Right lobe of liver (tissue), 6 donors: ENCODE measurements at places on chromosomes 3 and 15. TPM values are rescaled to one million over a fixed set of nuclear protein-coding genes. Genes with fewer than 3 reads are reported as not detected.
A peak's percentile ranks its signal among the peaks of the same experiment; 100 is the strongest.

DNA sequence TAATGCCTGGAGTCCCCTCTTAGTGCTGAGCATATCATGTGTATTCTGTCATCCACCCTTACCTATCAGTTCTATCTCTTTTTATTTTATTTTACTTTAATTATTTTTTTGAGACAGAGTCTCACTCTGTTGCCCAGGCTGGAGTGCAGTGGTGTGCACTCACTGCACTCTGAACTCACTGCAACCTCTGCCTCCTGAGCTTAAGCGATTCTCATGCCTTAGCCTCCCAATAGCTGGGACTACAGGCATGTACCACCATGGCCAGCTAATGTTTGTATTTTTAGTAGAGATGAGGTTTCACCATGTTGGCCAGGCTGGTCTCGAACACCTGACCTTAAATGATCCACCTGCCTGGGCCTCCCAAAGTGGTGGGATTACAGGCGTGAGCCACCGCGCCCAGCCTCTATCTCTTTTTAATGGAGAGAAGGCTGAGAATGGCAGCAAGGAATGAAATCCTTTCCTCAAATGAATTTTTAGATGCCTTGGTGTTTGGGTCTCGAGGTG is 11.4 kb downstream of the SACM1L start:
- H3K27me3 ChIP-seq, result no peaks in the 10 kb centered on the region
- H3K36me3 ChIP-seq, result no peaks in the 10 kb centered on the region
- no peak overlapping the region for H3K4me3 ChIP-seq

DNA sequence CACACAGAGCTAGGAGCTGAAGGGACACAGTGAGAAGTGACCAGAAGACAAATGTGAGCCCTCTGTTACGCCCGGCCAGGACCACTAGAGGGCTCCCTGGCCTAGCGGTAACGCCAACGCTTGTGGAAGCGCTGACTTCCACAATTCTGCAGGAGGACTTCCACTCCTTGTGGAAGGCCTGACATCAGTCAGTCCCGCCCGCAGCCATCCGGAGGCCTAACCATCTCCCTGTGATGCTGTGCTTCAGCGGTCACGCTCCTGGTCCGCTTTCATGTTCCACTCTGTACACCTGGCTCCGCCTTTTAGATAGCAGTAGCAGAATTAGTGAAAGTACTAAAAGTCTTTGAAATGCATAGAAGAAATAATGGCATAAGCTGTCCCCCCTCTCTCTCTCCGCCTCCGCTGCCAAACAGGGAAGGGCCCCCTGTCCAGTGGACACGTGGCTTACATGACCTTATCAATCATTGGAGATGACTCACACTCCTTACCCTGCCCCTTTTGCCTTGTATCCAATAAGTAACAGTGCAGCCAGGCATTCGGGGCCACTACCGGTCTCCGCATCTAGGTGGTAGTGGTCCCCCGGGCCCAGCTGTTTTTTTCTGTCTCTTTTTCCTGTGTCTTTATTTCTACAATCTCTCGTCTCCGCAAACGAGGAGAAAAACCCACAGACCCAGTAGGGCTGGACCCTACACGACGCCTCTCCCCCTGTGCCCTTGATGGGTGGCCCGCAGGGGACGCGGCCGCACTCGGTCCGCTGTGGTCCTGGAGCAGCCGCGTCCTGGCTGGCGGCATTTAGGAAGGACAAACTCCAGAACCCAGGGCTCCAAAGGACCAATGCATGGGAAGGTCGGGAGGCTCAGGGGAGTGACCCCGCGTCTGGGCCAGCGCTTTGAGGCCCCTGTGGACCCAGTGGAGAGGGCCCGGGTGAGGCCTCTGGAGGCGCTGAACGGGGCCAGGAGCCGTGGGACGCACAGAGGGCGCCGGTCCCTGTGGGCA is 27.0 kb upstream of the RPL32 start:
- H3K4me1 ChIP-seq, result peaks cover 12% of the 10 kb centered on the region
- no peak overlapping the region for H3K27ac ChIP-seq
- DNase-seq, result peak; percentile 69

DNA sequence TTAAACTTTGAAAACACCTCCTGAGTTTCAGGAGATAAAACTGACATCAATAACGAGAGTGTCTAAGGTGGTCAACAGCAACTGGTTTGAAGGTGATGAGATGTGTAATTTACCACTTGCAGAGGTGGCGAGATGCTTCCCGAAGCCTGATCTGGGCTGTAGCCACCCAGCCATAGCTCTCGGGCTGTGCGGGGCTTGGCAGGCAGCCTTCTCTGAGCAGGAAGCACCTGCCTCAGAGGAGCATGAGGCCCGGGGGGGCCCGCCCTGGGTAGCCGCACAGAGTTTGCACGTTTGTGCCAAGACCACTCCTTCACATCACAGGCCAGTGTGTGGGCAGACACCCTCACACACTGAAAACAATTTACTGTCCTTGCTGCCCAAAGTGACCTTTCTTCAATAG is 220.3 kb downstream of the CACNA2D3 start:
- H3K4me1 ChIP-seq, result no peaks in the 10 kb centered on the region
- DNase-seq, result no peak
- no peaks in the 10 kb centered on the region for H3K27me3 ChIP-seq
- no peak overlapping the region for H3K4me3 ChIP-seq

GRCh38 chr3:171168086-171168485 is 141.6 kb upstream of the SLC2A2 start:
- DNase-seq, result peak; percentile 29
- H3K4me1 ChIP-seq, result peaks cover 14% of the 10 kb centered on the region
- no peaks in the 10 kb centered on the region for H3K36me3 ChIP-seq
- H3K27me3 ChIP-seq, result no peaks in the 10 kb centered on the region
- H3K27ac ChIP-seq, result no peak overlapping the region

GRCh38 chr3:55434789-55435188 is 52.3 kb downstream of the WNT5A start:
- H3K4me1 ChIP-seq, result no peaks in the 10 kb centered on the region
- no peak overlapping the region for H3K27ac ChIP-seq
- DNase-seq, result no peak
- H3K4me3 ChIP-seq, result no peak overlapping the region

- DNase-seq, result no peak
- no peaks in the 10 kb centered on the region for H3K27me3 ChIP-seq
- no peak overlapping the region for H3K4me3 ChIP-seq
- H3K36me3 ChIP-seq, result no peaks in the 10 kb centered on the region
These were observed 8.1 kb upstream of the SRPRB start for GRCh38 chr3:133797396-133798105.

- H3K27me3 ChIP-seq, result no peaks in the 10 kb centered on the region
- no peak overlapping the region for H3K4me3 ChIP-seq
- H3K36me3 ChIP-seq, result no peaks in the 10 kb centered on the region
- H3K27ac ChIP-seq, result no peak overlapping the region
- no peak for DNase-seq
These were observed 8.2 kb downstream of the RTP3 start for GRCh38 chr3:46505953-46506352.

Gene CAMKV
- total RNA-seq, result not detected

Gene NME9
- not detected for total RNA-seq
